Type B pancreatic cell (in vitro differentiated cells): ENCODE measurements at places on chromosomes 3 and 15. TPM values are rescaled to one million over a fixed set of nuclear protein-coding genes. Genes with fewer than 3 reads are reported as not detected.

Gene OR5K2
- total RNA-seq, result not detected in 2 replicates

Gene C3orf18
- 1.9 and 11.9 TPM in 2 replicates for total RNA-seq

Gene CPA3
- total RNA-seq, result not detected in 2 replicates

GRCh38 chr15:94259121-94259751 is 27.9 kb downstream of the MCTP2 start:
- DNase-seq, result no peak

GRCh38 chr3:28291577-28291976 is 50.2 kb downstream of the CMC1 start:
- DNase-seq, result no peak

- no peak for DNase-seq
These were observed 16.4 kb upstream of the ST8SIA2 start for GRCh38 chr15:92377083-92377789.

DNA sequence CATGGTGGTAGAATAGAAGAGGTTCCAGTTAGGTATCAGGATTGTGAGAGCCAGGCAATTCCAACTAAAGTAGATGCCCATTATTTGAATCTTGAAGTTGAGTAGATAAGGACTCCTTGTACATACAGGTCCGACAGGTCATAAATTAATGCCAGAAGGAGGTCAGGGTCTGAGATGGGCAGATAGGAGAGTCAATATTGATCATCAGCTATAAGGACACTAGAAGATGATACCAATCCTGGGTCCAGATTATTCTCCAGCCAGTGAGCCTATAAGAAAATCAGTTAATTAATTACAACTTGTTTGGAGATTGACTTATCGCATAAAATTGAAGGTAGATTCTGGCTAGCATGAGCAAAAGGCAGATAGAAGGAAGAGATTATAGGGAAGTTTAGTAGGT is 378.4 kb upstream of the NAALADL2 start:
- no peak for DNase-seq

DNA sequence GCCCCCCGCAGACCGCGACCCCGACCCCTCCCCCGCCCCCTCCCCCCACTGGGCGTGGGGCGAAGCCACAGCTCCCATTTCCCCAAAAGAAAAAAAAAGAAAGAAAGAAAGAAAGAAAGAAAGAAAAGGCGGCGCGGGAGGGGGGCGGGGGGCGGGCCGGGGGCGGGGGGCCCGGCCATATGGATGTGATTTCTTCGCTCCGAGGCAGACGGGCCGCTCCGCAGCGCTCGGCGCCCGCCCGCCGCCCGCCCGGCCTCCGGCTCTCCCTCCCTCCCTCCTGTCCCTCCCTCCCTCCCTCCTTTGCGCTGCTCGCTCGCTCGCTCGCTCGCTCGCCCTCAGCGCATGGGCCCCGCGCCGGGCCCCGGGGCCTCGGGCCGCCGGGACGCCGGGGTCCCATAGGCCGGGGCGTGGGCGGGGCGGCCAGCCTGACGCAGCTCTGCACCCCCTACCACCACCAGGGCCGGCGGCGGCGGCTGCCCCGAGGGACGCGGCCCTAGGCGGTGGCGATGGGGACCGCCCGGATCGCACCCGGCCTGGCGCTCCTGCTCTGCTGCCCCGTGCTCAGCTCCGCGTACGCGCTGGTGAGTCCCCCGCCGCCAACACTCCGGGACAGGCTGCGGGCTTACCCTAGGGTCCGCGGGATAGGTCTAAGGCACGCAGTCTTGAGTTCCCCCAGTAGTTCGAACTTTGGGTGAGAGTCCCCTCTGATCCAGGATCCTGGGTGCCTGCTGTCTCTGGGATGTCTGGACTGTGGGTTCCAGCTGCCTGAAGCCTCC is 5.7 kb downstream of the PTH1R start:
- DNase-seq, result no peak
